ENCODE measurements at places on chromosomes 13 and 19.
A peak's percentile ranks its signal among the peaks of the same experiment; 100 is the strongest.

DNA sequence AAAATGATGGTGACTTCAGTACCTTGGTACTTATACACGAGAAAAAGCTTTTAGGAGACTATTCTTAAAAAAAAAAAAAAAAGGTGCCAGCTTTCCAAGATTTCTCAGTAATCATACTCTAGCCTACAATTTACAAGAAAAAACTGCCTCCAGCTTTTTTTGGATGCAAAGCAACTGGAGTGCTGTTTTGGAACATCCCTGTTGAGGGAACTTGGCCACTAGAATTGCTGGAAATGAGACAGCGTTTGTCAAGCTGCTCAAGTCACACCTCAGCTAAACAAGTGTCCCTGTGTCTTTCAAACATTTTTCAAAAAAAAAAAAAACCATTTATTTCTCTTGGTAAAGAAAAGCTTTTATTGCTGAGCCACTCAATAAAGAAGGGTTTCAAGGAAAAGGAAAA is 413.1 kb upstream of the ARGLU1 start:
- no peak for DNase-seq

DNA sequence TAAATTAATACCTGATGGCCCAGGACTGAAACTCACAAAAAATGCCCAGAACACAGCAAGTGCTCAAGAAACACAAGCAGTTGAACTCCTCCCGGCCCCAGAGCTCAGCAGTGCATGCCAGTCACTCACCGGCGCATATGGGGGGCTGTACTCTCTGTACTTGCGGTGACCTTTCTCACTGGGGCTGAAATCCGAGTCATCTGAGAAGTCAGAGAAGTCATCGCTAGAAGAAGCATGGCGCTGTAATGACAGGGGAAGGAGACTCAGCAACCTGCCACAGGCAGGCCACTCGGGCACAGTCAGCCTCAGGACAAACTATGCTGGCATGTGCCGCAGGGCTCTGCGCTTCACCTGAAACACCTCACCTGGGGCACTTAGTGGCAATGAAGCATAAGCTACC is 19.7 kb downstream of the ZC3H4 start:
- DNase-seq: peak; percentile 55

DNA sequence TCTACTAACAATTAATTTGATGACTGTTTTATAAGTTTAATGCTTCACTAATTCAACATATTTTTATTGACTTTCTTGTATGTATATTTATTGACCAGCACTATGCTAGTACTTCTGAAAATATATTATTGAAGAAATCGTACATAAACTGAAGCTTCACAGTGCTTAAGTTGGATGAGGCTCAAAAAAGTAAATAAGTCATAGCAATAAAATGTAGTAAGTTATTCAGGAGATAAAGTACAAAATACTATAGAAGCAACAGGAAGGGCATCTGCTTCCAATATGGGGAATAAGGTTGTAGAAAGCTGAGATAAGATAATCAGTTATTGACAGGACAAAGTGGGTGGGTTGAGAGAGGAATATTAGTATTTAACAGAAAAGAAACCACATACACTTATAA is 944.9 kb upstream of the MIR17HG start:
- no peak for DNase-seq

GRCh38 chr13:33537026-33537425 is 251.5 kb upstream of the STARD13 start:
- no peak for DNase-seq

GRCh38 chr13:84917252-84917878 is 881.9 kb downstream of the SLITRK6 start:
- DNase-seq: no peak

DNA sequence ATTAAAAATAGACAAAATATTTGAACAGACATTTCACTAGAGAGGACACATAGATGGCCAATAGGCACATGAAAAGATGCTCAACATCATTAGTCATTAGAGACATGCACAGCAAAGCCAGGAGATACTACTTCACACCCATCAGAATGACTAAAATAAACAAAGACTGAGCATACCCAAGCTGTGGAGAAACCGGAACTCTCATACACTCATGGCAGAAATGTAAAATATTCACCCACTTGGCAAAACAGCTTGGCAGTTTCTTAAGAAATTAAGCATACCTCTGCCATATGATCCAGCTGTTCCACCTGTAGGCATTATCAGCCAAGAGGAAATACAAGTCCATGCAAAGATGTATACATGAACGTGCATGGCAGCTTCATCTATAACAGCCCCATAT is 213.4 kb downstream of the TSHZ3 start:
- no peak for DNase-seq

DNA sequence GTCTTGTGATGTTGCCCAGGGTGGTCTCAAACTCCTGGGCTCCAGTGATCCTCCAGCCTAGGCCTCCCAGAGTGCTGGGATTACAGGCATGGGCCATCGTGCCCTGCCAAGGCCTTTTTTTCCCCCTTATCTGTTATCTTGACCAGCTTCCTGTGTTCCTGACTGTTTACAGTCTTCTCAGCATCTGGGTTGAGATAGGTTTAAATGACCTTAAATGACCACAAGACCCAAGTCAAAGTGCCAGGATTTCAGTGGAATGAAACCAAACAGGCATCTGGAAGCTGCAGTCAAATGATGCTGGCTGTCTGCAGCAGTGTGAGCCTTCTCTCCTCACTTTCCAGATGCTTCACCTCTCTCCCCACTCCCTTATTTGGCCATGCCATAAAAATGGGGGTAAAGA is 114.2 kb upstream of the CLDN10 start:
- no peak for DNase-seq

DNA sequence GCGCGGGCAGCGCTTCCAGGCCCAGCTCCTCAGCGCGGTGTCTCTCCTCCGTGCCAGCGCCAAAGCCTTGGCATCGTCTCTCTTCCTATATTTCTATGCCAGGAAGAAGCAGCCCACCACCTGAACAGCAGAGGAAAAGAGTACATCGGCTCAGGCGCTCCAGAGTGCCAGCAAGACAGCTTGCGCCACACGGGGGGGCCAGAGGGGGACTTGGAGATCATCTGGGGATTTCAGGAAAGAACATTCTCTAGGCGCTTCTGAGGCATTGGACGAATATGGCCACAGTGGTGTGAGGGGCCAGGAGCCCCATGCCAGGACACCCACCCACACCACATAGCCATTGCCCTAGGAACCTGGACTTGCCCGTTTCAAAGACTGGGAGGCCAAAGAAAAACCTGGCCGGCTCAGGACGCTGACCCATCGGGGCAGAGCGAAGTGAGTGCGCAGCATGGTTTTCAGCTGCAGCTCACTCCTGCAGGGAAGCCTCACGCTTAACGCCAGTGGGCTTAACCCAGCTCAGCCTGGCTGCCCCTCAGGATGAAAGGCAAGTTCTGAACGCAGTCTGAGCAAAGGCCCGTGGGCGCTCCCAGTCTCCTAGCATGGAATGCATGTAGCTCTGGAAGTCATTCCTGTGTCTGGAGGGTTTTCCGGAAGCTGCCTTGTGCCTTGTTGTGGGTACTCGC is 62.1 kb downstream of the GGACT start:
- DNase-seq: no peak

DNA sequence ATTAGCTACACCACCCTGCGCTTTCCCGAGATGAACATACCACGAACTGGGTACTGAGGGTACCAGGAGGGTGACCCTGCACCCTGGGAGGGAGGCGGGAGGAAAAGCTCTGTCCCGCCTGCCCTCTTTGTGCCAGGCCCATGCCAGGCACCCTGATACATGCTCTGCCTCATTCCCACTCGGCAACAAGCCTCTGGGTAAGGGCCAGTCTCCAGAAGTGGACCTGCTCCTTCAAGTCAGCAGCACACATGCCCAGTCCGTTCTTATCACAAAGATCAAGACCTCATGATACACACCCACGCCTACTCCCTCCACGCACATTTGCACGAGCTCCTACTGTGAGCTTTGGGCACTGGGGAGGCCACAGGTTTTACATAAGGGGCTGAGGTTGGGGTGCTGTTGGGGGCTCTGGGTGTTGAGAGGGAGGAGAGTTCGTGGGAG is 2.0 kb upstream of the FFAR1 start:
- DNase-seq: peak; percentile 27

DNA sequence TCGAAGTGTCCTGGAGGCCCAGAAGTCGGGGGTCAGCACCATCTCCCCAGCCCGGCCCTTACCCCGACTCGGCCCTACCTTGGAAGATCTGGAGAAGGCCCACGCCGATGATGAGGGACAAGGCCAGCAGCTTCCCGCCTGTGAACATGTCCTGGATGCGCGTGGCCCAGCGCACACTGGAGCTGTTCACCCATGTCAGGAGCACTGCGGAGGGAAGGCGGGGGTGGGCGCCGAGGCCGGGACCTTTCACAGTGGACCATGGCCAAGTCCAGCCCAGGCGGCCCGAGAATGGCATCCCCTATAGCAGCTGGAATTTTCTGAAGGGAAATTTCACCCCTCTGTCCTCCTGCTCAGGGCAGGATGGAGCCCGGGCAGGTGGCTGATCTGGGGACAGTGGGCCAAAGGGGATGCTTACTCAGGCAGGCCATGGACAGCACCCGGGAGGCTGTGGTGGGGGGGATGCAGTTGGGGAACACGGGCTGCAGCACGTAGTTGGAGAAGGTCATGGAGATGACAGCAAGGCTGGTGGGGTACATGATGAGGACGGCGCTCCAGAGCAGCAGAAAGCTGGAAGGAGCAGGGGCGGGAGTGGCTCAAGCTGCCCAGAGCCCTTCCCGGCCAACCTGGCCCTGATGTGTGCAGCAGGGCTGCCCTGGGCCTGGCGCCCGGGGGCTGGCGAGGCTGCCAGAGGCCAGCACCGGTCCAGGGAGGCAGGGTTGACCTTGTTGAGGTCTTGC is 13.0 kb downstream of the SLC7A10 start:
- DNase-seq: no peak

DNA sequence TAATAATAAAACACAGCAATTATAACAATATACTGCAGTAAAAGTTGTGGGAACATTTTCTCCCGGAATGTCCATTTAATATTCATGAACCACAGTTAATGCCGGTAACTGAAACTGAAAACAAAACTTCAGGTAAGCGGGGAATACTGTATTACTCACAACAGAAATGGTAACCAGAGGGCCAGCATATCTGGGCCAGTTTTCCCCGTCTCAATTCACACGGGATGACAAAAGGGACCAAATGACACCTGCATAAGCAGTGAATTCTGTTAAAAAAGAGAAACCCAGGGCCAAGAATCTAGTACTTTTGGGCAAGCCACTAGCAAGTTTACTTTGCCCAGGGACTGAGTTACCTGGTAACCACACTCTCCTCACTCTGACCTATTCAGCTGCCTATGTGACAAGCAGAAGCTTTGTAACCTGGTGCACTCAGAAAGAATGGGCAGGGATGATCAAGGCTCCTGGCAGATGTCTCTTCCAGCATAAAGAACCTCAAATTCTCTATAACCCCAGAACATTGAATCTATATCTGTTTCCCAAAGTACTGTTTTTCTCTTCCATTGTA is 1171.2 kb downstream of the DIAPH3 start:
- DNase-seq: no peak

DNA sequence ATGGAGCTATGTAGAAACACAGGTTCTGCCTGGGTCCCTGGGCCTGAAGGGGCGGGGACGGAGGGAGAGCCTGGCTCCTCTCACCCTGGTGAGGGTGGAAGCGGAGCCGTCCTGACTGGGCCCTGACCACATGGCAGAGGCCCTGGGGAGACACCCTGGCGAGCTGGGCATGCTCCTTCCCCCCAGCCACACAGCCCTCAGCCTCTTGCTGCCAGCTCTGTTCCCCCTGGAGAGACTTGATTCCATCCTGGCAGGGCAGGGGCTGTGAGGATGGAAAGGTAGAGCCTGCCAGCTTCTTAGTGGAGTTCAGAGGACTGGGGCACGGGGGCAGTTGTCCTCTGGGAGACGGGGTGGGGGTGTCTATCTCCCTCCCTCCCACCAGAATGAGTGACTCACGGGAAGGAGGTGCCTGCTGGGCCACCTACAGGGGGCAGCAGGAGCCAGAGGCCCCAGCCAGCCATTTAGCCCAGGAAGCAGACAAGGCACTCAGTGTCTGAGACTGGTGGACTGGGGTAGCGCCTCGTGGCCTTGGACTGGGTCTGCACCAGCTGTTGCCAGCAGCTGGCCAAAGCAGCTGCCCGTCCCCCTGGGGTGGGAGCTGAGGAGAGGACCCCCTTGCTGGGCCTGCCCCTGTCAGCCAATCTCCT is 22.8 kb upstream of the RNF17 start:
- no peak for DNase-seq

DNA sequence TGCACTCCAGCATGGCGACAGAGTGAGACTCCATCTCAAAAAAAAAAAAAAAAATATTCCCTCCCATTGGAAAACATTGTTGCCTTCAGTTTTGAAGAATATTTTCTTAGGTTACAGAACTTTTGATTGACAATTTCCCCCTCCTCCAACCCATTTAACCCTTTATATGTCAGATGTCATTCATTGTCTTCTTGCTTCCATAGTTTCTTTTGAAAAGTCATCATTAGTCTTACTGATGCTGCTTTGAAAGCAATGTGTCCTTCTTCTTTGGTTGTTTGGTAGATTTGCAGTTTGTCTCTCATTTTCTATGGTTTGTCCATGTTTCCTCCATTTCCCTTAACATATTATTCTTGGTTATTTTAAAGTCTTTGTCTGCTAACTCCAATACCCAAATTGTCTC is 25.4 kb downstream of the ZNF558 start:
- DNase-seq: no peak

GRCh38 chr13:66842766-66843165 is 387.4 kb downstream of the PCDH9 start:
- no peak for DNase-seq

DNA sequence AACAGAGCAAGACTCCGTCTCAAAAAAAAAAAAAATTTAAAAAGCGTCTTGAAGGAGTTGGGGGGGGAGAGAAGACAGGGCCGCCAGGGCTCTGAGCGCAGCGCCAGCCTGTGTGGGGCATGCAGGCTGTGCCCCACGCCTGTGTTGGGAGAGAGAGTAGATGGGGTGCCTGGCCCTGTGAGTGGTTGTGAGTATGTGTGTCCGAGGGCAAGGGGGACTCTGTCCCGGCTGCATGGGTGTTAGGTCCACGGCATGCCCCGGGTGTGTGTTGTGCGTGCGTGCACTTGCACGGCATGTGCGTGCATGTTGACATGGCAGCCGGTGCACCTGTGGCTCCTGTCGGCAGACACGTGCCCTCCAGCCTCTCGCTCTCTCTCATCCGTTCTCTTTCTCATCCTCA is 3.4 kb downstream of the MAP2K7 start:
- no peak for DNase-seq

DNA sequence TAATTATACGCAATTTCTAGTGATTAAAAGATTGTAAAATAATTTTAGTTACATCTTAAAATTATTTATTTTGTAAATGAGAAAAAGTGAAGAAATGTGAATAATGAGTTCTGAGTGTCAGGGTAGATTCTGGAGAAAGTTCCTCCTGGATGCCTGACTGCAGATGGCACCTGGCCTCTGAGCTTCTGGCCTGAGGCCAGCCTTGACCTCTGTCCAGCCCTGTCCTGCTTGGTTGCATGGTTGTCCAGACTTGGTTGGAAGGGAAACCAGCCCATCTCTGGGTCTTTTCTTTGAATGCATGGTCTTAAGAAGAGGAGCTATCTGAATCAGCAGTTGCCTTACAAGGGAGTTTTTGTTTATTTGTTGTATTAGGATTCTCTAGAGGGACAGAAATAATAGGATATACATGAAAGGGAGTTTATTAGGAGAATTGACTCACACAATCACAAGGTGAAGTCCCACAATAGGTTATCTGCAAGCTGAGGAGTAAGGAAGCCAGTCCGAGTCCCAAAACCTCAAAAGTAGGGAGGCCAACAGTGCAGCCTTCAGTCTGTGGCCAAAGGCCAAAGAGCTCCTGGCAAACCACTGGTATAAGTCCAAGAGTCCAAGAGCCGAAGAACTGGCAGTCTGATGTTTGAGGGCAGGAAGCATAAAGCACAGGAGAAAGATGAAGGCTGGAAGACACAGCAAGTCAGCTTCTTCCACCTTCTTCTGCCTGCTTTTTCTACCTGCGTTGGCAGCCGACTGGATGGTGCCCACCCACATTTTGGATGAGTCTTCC is 385.8 kb downstream of the ZNF536 start:
- no peak for DNase-seq

- no peak for DNase-seq
These were observed 6.2 kb downstream of the PEAK3 start for GRCh38 chr19:2275588-2276428.

All from stimulated activated naive CD8-positive, alpha-beta T cell treated with anti-CD3 and anti-CD28 coated beads, Interleukin-15, Interleukin-2, amounts not matched to agents 100 U/mL and 50 U/mL, for 24 hours (primary cell).